Activated T-helper 17 cell treated with anti-CD3 and anti-CD28 coated beads, Interleukin-2, amount 50 U/mL, for 72 hours (primary cell): ENCODE measurements at places on chromosomes 12 and 14.

- H3K4me1 ChIP-seq = peaks cover 21% of the 10 kb centered on the region
- H3K4me3 ChIP-seq = peak overlapping the region; percentile 43
- no peak for ATAC-seq
- H3K36me3 ChIP-seq = no peaks in the 10 kb centered on the region
- H3K27me3 ChIP-seq = no peaks in the 10 kb centered on the region
- peak overlapping the region; percentile 97 for H3K27ac ChIP-seq
Observed at GRCh38 chr12:106758349-106759110, 16.0 kb upstream of the RIC8B start.

DNA sequence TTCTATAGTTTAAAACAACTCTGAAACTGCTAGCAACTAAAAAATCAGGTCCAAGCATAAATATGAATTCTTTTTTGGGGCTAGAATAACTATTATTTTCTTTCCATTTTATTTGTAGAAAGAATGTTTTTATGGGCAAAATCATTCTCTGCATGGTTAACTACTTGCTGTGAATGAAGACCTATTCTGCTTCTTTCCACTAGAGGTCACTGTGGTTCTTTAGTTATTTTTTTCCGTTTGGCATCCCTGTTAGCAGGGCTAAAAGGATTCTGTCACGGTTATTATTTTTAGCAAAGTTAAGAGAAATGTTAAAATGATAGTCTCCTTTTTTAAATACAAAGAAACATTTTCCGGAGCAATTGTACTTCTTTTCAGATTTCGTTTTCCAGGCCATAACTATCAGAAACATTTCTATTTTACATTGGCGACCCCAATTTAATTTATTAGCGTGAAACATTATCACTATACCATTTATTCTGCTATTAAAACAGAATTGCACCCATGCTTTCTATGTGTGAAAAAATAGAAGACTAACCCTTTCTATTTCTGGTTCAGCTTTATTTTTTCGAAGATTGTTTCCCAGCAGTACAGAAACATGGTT lies 404.8 kb downstream of the ATP23 start:
- no peaks in the 10 kb centered on the region for H3K4me1 ChIP-seq
- H3K4me3 ChIP-seq = no peak overlapping the region
- H3K27ac ChIP-seq = no peak overlapping the region
- H3K36me3 ChIP-seq = no peaks in the 10 kb centered on the region
- H3K27me3 ChIP-seq = peaks cover 19% of the 10 kb centered on the region
- ATAC-seq = no peak

GRCh38 chr12:39427360-39427808 lies 15.5 kb downstream of the KIF21A start:
- H3K27ac ChIP-seq = no peak overlapping the region
- H3K36me3 ChIP-seq = no peaks in the 10 kb centered on the region

DNA sequence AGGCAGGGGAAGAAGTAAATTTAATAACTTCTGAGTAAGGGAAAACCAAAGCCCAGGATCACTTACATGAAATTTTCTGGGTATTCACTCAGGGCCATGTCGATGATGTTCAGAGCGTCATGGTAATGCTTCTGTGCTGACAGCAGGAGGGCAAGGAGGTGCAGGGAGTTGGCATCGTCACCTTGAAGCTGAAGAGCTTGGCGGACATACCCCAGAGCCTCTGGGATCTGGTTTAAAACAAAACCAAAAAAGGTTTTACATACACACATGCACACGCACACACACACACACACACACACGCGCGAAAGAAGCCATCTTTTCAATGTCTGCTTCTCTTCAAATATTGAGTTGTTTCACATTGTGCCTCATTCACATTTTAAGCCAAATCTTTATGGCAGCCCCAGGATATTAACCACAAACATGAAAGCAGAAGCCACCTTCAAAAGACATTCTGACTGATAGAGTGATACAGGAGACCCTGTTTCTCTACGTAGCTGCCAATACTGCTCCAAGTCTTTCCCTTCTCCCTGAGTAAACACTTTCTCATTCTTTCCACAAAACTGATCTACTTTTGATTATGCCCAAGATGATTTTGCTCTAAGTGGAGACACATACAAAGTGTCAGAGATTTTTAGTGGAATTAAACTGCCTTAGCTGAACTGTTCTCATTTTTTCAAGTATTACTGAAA lies 172.1 kb downstream of the TTC7B start:
- no peaks in the 10 kb centered on the region for H3K36me3 ChIP-seq
- H3K27ac ChIP-seq = no peak overlapping the region
- no peak overlapping the region for H3K4me3 ChIP-seq
- ATAC-seq = no peak
- no peaks in the 10 kb centered on the region for H3K27me3 ChIP-seq

GRCh38 chr12:42187799-42188198 lies 43.1 kb upstream of the GXYLT1 start:
- peaks cover 6% of the 10 kb centered on the region for H3K4me1 ChIP-seq
- peaks cover 33% of the 10 kb centered on the region for H3K36me3 ChIP-seq
- H3K27me3 ChIP-seq = no peaks in the 10 kb centered on the region
- no peak for ATAC-seq
- H3K4me3 ChIP-seq = no peak overlapping the region

DNA sequence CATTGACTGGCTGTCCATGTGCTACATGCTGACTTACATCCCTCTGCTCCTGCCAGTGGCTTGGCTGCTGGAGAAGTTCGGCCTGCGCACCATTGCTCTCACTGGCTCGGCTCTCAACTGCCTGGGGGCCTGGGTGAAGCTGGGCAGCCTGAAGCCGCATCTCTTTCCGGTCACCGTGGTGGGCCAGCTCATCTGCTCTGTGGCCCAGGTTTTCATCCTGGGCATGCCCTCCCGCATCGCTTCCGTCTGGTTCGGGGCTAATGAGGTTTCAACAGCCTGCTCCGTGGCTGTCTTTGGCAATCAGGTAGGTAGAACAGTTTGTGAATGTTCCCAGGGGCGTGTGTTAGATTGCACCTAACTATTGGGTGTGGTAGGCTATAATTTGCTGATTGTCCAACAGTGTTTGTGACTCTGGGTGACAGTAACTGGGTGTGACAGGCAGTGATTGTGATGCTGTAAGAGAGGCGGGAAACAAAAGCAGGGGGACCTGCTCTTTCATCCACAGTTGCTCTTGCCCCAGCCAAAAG lies 981 bp downstream of the FLVCR2 start:
- no peaks in the 10 kb centered on the region for H3K27me3 ChIP-seq
- H3K4me3 ChIP-seq = no peak overlapping the region
- H3K36me3 ChIP-seq = peaks cover 15% of the 10 kb centered on the region
